Mesenchymal stem cell (in vitro differentiated cells and primary cell): ENCODE measurements at places on chromosomes 3 and 15.
A peak's percentile ranks its signal among the peaks of the same experiment; 100 is the strongest.

DNA sequence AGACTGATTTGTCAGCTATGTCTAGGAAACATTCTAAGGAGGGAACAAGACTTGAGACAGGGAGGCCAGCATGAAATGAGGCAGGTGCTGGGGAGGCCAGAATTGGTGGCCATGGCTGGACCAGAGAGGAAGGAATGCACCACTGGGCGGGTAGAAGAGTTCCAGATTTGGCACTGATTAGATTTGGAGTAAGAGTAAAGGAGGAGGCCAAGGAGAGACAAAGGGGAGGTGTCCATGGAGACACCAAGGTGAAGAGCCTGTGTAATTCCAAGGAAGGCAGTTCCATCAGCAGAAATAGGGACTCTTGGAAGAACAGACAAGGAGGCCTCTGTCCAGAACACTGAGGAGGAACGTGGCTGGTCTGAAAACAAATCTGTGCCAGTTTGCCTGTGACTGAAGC, 1.8 kb downstream of the ARNT2 start:
- H3K4me3 ChIP-seq, result no peak overlapping the region
- H3K36me3 ChIP-seq, result no peaks in the 10 kb centered on the region
- H3K27me3 ChIP-seq, result no peaks in the 10 kb centered on the region
- peaks cover 8% of the 10 kb centered on the region for H3K4me1 ChIP-seq
- no peak for DNase-seq
- H3K27ac ChIP-seq, result no peak overlapping the region

DNA sequence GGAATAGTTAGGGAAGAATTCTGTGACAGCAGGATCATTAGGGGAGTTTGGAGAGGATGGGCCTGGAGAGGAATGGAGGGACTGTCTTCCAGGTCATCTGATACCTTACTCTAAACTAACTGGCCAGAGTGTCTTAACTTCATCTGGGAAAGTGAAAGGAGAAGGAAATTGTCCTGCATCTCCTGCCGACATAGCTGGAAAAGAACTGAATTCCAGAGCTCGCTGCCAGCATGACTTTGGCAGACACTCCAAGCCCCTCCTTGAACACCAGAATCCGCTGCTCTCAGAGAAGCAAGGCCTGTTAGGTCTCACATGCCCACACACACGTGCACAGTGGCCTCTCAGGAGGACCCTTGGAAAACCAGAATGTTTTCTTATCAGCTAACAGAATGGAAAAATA, 10.5 kb downstream of the ABI3BP start:
- H3K4me3 ChIP-seq, result peak overlapping the region; percentile 63
- H3K27me3 ChIP-seq, result no peaks in the 10 kb centered on the region
- DNase-seq, result no peak
- no peak overlapping the region for H3K27ac ChIP-seq

- H3K27ac ChIP-seq, result no peak overlapping the region
- no peaks in the 10 kb centered on the region for H3K36me3 ChIP-seq
- DNase-seq, result no peak
- H3K4me3 ChIP-seq, result no peak overlapping the region
These were observed 32.3 kb upstream of the RAB7A start for GRCh38 chr3:128693696-128694095.

DNA sequence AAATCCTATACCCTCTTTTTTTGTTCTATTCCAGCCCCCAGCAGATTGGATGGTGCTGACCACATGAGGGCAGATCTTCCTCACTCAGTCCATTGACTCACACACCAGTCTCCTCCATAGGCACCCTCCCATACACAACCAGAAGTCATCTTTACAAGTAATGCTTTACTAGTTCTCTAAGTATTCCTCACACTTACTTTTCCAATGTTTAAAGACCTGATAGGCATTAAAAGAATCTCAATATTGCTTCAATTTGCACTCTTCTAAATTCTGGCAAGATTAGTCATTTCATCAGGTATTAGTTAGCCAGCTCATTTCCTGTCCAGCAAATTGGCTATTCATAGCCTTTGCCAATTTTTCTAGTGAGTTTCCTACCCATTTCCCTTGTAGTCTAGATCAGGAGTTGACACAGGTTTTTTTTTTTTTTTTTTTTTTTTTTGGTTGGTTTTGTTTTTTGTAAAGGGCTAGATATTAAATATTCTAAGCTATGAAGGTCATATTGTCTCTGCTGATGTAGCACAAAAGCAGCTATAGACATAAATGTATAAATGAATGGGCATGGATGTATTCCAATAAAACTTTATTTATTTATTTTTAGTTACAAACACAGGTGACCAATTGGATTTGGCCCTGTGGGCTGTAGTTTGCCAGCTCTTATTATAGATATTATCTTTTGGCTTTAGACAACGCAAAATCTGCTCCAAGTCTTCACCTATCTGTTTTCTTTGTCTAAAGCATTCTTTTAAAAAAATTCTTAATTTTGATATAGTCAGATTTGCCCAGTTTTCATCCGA, 76.1 kb downstream of the ABHD5 start:
- no peaks in the 10 kb centered on the region for H3K27me3 ChIP-seq
- no peak overlapping the region for H3K4me3 ChIP-seq
- no peaks in the 10 kb centered on the region for H3K36me3 ChIP-seq
- peak overlapping the region; percentile 56 for H3K27ac ChIP-seq

GRCh38 chr15:51876169-51876568, 46.7 kb downstream of the TMOD3 start:
- H3K36me3 ChIP-seq, result peaks cover 10% of the 10 kb centered on the region
- no peaks in the 10 kb centered on the region for H3K27me3 ChIP-seq
- DNase-seq, result no peak

DNA sequence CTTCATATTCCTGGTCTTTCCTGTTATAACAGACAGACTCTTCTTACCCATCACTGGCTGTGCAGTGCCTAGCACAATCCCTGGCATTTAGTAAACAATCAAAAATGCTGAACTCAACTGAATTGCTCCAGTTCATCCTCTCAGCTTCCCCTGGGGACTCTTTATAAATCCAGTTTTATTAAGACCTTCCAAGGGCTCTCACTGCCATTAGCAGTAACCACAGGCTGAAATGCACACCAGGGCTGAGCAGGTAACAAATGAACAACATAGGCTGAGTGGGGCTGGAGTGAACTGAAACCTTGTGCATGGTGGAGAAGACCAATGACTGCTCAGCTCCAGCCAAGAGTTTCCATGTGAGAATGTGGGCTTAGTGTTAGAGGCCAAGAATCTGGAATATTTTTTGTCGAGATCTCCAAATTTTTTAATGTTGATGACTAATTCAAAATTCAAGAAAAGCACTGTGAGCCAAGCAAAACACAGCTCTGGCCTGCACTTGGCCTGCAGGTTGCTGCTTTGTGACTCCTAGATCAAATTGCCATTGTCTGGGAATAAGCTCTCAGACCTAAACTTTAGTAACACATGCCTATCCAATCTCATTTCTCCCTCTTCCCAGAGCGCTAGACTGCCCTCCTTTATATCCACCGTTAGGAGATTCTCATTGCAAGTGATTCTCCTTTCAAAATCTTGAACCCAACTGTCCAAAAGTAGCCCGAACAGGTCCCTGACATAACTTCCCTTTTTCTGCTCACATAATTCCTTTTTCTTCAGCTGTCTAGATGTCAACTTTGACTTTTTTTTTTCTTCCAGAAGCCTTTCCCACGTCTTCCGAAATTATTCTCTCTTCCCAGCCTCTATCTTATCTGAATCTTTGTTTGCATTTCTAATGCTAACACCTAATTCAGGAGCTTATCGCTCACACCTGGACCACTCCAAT, 7.4 kb downstream of the SQOR start:
- peaks cover 15% of the 10 kb centered on the region for H3K4me1 ChIP-seq
- peak overlapping the region; percentile 62 for H3K4me3 ChIP-seq
- peak overlapping the region; percentile 84 for H3K27ac ChIP-seq

DNA sequence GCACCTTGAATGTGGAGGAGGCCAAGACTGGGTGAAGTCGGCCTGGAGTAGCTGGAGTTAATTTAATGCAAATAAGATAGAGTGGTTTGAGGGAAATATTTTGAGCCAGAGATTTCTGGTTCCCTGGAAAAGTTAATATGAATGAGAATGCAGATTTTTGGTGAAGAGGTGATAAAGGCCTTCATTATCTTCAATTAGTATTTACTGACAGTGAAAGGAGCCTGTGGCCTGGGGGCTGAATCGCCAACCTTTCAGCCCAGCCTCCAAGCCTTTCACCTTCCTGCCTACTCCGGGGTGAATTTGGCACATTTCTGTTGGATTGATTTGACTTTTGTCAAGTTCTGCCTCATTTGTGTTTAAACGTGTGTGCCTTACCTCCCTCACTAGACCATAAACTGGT, 147.8 kb downstream of the SOX2 start:
- H3K4me3 ChIP-seq, result no peak overlapping the region
- H3K27ac ChIP-seq, result no peak overlapping the region
- H3K36me3 ChIP-seq, result no peaks in the 10 kb centered on the region

DNA sequence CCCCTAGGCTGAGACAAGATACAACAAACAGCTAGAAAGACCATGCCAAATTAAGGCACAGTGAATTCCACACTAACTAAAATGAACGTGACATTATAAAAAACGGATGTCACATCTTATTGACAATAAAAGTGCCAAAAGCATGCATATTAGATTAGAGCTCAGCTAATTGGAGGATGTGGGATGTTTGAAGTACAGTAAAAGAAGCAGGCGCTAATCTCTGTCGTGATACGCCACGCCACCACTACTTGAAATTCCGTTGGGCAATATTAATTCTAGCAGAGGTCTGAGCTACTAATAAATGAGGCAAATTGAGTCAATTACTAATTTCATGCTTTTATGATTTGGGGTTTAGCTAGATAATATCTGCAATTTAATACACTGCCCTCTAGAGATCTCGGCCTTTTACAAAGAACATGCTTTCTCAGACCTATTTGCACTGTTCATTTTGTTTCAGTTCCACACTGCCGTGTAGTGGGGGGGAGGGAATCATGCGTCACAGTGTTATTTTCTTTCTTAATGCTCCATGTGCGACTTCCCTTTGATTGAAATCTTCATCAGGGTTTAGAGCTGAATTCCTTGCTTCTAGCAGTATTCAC, 52.9 kb upstream of the ROBO2 start:
- H3K27me3 ChIP-seq, result no peaks in the 10 kb centered on the region
- DNase-seq, result no peak
- H3K27ac ChIP-seq, result no peak overlapping the region
- H3K4me3 ChIP-seq, result no peak overlapping the region

DNA sequence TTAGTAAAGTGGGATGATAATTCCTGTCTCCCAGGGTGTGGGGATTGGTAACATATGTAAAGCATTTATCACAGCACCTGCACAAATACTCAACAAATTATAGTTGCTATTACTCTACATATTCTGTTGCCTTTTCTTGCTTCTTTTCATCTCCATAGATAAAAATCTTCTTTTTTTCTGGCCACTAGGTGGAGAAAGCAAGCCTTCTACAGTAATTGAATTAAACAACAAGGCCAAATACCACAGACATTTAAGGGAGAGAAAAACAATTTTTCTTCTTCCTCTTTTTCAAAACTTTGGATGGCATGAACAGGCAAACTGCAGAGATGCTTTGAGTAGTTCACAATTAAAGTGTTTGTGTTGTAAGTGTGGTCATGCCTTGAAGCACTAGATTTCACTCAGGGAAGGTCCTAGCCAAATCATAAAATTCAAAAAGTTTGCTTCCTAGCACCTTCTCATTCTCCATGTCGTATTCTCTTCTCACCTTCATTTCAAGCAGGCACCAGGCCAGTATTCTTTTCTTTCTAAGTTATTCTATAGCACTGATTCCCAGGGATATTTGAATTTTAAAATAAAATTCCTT, 493.4 kb upstream of the TGFBR2 start:
- H3K4me3 ChIP-seq, result no peak overlapping the region
- no peaks in the 10 kb centered on the region for H3K36me3 ChIP-seq
- peak; percentile 58 for DNase-seq
- H3K4me1 ChIP-seq, result no peaks in the 10 kb centered on the region

DNA sequence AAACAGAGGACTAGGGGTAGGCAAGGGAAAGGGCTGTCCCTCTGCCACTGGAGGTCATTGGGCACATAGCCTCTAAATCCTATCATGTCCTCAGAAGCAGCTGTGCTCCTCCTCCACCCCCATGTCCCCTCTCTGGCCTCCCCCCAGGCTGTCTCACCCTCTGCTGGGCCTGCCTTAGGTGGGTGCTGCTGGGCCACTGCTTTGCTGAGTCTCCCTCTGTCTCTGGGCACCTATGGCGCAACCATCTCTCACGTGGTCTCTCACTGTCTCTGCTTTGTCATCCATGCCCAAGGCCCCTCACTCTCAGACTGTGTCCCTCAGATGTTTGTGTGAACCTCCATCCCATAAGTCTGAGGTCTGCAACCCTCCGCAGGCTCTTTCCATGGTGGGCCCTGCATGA, 35.0 kb upstream of the IQCF6 start:
- H3K36me3 ChIP-seq, result no peaks in the 10 kb centered on the region
- DNase-seq, result no peak
- no peak overlapping the region for H3K4me3 ChIP-seq
- peaks cover 12% of the 10 kb centered on the region for H3K27me3 ChIP-seq
- no peak overlapping the region for H3K27ac ChIP-seq
